AG09309 (cell line): ENCODE measurements at places on chromosomes 13 and 19.

DNA sequence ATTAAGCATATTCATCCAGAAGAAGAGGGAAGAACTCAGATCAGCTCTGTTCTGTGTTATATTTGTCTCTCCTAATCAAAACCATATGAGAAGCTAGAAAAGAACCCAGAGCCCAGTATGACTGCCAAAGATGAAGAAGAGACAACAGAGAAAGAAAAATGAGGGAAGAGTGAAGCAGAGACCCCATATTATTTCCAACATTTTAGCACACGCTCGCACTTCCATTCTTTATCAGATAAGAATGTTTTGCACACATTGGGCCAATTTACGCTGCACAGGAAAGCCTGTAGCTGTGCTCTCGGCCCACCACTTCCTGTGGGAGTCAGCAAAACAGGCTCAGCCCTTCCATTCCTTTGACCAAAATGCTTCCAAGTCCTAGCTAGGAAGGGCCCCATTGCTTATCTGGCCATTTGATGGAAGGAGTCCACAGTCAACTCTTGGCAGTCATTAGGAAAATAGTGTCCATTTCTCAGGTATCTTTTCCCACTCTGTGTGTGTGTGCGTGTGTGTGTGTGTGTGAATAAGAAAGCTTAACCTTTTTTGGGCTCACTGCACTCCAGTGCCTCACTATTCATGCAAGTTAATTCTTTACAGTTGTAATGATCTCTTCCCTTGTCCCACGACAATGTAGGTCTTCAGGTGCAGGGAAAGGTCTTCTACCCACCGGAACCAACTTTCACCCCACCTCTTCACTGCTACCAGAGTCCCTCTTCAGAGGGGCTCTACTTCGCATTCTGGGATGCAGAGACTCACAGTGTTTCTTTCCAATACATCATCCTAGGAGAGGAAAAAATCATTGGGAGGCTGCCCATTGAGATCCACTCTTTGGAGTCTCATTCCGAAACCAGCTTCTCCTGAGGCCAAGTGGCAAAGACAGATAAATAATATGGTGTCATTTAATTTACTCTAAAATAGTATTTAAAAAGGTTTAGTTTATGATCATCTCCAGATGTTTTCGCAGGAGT lies 237.5 kb downstream of the COG6 start:
- DNase-seq: no peak

GRCh38 chr13:57673197-57673596 lies 41.7 kb downstream of the PCDH17 start:
- DNase-seq: no peak

DNA sequence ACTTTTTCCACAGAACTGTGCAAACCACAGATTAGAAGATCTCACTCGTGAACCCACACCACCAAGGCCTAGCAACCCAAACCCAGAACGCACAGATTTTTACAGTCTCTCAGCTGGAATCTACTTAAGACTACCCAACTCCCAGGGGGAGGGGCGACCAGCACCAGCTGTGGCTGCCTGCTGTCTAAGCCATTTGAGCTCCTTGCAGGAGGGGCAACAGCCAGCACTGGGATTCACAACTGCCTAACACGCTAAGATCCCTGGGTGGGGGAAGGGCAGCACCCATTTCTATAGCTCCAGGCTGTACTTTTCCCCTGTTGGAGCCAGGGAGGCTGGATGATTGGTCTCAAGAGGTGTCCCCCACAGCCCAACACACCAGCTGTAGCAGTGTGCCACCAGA lies 368.8 kb downstream of the SUCLA2 start:
- DNase-seq: no peak

DNA sequence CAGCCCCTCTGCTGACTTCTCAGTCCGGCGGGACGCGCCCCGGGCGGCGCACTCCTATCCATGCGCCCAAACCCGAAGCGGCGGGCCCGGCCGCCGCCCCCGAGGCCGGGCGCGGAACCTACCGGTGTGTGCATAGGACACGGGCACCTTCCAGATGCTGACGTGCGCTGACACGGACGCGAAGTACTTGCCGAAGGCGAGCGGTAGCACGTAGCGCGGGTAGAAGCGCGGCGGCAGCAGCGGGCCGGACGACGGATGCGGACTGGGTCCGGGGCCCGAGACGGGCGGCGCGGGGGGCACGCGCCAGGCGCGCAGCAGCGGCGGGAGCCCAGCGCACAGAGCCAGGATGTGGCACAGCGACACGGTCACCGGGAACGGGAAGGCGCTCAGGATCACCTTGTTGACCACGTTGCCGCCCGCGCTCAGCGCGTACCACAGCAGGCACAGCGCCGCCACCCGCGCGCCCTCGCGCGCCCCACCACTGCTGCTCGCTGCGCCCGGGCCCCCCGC lies 338 bp downstream of the SLC35E1 start:
- DNase-seq: no peak

- DNase-seq: no peak
Measured at GRCh38 chr13:72536714-72537394, 190.6 kb downstream of the MZT1 start.

DNA sequence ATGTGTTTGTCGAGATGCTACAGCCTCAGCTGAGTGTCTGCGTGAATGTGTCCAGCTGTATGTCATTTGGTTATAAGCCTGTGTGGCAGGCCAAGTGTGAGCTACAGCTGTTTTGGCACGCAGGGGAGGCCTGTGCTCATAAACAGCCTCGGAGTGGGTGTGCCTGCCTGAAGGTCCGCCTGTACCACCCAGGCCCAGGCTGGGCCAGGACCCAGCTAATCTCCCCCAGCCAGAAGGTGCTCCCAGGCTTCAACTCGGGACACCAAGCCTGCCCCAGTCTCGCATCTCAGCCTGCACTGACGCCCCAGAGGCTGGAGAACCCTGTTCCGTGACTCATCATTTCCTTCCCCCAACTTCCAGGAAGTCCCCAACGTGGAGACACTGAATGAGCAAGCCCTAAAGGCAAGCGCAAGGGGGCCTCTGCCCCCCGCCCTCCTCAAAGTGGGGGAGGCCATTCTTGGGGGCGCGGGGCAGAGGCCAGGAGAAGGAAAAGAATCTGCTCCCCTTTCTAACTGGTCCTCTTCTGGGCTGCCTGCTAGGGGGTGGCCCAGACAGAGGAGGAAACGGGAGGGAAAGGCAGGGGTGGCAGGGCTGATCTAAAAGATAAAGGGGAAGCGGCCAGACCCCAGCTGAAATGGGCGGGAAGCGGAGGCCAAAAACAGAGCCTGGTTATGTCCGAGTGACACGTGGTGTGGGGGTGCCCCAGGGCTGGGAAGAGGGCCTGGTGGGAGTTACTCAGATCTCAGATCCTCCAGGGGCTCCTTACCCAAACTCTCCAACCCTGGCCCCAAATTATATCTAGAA lies 2.0 kb downstream of the SLC1A5 start:
- peak; percentile 68 for DNase-seq

DNA sequence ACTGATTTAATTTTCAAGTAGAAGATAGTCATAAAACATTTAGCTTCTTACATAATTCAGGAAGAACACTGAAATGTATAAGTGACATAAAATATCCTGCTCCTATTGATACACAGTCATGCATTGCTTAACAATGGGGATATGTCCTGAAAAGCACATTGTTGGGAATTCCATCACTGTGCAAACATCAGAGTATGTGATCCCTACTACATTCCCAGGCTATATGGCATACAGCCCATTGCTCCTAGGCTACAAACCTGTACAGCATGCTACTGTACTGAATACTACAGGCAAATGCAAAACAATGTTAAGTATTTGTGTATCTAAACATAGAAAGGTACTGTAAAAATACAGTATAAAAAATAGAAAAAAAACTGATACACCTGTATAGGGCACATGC lies 723.9 kb upstream of the ARGLU1 start:
- no peak for DNase-seq

DNA sequence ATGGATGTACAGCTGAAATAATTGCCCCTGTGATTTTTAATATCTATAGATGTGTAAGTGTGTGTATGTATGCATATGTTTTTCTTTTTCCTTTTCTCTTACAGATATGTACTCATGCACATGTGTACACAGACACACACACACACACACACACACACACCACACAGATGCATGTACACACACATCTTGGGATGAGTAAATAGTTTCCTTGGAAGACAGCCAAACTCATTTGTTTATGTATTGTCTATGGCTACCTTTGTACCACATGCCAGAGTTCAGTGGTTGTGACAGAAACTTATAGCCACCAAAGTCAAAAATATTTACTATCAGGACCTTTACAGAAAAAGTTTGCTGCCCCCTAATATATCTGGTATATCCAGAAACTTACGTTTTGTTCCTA lies 192.6 kb downstream of the MAB21L1 start:
- DNase-seq: no peak

DNA sequence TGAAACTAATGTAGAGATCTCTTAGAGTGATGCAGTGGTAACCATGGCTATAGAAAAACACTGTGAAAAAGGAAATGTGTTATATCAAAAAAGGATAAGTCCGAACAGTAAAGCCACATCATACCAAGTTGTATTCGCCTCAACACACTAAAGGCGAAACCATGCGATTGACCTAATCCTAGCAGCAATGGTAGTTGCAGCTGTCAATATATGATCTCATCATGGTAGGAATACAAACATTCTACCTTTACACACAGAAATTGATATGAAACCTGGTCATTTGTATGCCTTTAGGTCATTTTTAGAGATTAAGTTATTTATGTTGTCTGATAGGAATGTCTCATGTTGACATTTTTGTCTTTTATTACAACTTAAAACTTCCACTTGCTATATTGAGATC lies 271.9 kb downstream of the SLITRK6 start:
- no peak for DNase-seq

DNA sequence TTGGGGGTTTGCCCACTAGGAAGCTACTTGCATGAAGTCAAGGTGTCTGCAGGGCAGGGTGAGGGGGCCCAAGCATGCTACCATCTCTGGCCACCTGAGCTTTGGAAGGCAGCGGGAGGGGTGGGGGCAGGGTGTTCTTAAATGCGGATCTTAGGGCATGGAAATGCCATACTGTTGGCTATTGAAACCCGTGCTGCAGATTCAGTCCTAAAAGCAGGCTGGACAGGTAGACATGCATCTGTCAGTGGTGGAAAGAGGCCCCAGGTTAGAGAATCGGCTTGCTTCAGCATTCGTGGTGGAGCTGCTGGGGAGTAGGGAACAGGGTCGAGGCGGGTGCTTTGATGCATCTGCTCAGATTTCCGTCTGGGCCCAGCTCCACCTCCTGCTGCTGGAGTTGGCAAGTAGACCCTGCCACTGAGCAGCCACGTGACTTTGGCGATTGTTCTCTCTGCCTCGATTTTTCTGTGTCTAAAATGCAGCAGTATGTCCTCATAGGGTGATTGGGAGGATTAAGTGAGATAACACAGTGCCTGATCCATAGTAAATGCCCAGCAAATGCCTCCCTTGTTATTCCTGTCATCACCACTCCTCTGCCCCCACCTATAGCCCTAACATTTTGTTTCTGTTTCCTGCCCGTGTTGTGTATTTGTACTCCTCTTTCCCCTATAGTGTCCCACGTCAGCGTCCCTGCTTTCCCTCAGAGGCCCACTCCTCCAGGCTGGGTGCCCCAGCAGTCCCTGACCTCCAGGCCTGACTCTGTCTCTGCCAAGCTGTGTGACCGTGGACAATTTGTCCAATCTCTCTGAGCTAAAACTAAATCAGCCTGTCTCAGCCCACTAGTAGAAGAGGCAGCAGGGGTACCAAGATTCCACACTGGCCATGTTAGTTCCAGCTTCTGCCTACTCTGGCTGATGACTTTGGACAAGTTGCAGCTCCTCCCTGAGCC lies 5.8 kb downstream of the PPP1R37 start:
- no peak for DNase-seq

DNA sequence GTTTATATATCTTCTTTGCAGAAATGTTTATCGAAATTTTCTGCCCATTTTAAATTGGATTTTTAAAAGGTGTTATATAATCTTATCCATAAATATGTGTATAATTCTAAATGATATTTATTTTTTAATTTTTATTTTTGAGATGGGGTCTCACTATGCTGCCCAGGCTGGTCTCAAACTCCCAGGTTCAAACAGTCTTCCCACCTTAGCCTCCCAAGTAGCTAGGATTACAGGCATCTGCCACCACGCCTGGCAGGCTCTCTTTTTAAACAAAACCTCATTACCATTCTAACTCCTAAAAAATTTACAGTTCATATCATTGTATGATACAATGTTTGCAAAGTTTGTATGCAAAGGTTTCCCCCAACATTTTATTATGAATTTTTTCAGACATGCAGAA lies 7.2 kb downstream of the LGALS7B start:
- no peak for DNase-seq

- no peak for DNase-seq
Measured at GRCh38 chr13:87259479-87260083, 411.6 kb upstream of the SLITRK5 start.

- no peak for DNase-seq
Measured at GRCh38 chr13:70027551-70027950, 80.1 kb upstream of the ATXN8OS start.

DNA sequence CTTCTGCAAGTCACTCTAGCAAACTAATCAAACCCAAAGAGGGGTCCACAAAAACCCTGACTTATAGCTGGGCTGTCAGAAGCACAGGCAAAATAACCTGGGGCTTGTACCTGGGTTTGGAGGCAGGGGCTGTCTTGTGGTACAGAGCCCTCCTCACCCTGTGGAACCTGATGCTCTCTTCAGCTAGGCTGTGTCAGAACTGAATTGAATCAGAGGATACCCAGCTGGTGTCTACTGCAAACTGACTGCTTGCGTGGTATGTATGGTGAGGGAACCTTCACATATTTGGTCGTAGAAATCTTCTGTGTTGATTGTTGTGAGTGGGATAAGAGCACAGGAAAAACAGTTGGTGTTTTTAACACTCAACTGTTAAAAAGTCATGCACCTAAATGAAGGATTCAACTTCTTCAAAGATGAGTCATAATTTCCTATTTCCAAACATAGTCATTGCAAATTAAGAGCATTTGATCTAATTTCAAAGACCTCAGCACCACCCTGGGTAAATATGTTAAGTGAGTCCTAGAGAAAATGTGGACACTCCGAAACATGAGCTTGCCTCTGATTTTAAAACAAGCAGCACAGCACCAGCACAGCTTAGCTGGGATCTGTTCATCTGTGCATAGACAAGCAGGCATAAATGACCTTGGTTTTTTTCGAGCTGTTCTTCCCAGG lies 840.2 kb downstream of the UQCRFS1 start:
- no peak for DNase-seq

GRCh38 chr13:105541565-105541964 lies 993.9 kb downstream of the EFNB2 start:
- no peak for DNase-seq

DNA sequence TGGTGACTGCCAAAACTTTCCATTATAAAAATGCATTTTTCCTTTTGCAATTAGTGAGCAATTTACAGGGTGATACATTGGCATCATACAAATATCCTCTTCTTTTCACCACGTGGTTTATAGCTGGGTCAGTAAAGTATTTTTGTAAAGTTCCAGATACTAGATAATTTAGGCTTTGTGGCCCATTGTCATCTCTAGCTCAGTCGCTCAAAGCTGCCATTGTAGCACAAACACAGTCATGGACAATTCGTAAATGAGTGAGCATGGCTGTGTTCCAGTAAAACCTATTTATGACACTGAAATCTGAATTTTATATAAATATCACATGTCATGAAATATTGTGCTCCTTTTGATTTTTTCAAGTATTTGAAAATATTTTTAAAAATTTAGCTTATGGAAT lies 162.9 kb downstream of the USP12 start:
- no peak for DNase-seq

GRCh38 chr13:44617648-44618047 lies 41.5 kb upstream of the TSC22D1 start:
- no peak for DNase-seq
